A549 treated with CORT108297 at 1 μM for 4 hours (cell line): ENCODE measurements at places on chromosomes 7 and 10. TPM values are rescaled to one million over a fixed set of nuclear protein-coding genes. Genes with fewer than 3 reads are reported as not detected.

The CPED1 gene
- total RNA-seq: 0.08 to 0.15 TPM in 2 of 5 replicates, not detected in the others

The MRPL43 gene
- total RNA-seq: 68.2 to 102 TPM (median 100 TPM) in 5 replicates

The CNPY4 gene
- total RNA-seq: 10.4 to 12.8 TPM (median 12.0 TPM) in 5 replicates

The PDK4 gene
- total RNA-seq: 9.1 to 13.0 TPM (median 11.5 TPM) in 5 replicates

The PRLHR gene
- total RNA-seq: not detected in 5 replicates

The FFAR4 gene
- 0.14 to 0.25 TPM (median 0.22 TPM) in 5 replicates for total RNA-seq

The GNB2 gene
- total RNA-seq: 168 to 270 TPM (median 258 TPM) in 5 replicates

The ABCB1 gene
- total RNA-seq: 0.06 to 0.29 TPM (median 0.17 TPM) in 4 of 5 replicates, not detected in the other

The TMEM229A gene
- not detected in 5 replicates for total RNA-seq

The SLIT1 gene
- total RNA-seq: 0.02 to 0.13 TPM (median 0.05 TPM) in 5 replicates

The CDHR3 gene
- 4.3 to 6.1 TPM (median 4.9 TPM) in 5 replicates for total RNA-seq

The C10orf53 gene
- not detected in 5 replicates for total RNA-seq

The EPO gene
- total RNA-seq: not detected in 5 replicates

The SKIDA1 gene
- 0.99 to 1.7 TPM (median 1.5 TPM) in 5 replicates for total RNA-seq

The LBX1 gene
- not detected in 5 replicates for total RNA-seq

The MET gene
- 72.3 to 102 TPM (median 90.9 TPM) in 5 replicates for total RNA-seq

The IL2RA gene
- not detected in 5 replicates for total RNA-seq

The NUTM2D gene
- total RNA-seq: 0.92 to 1.7 TPM (median 1.2 TPM) in 5 replicates

The ZNF804B gene
- total RNA-seq: not detected in 5 replicates

The GTF2IRD2 gene
- 4.1 to 7.1 TPM (median 6.2 TPM) in 5 replicates for total RNA-seq

The SLC16A9 gene
- total RNA-seq: 0.06 to 0.09 TPM (median 0.07 TPM) in 5 replicates

The ASZ1 gene
- total RNA-seq: not detected in 5 replicates

The CALML3 gene
- total RNA-seq: 0.02 TPM in 1 of 5 replicates, not detected in the others

The FAM25A gene
- 0.56 TPM in 1 of 5 replicates, not detected in the others for total RNA-seq

The SUPV3L1 gene
- total RNA-seq: 31.9 to 36.1 TPM (median 34.7 TPM) in 5 replicates

The ITPRID1 gene
- total RNA-seq: not detected in 5 replicates

The ASB10 gene
- total RNA-seq: not detected in 5 replicates

The CRPPA gene
- total RNA-seq: 0.45 to 0.85 TPM (median 0.57 TPM) in 5 replicates

The PRKAR2B gene
- total RNA-seq: 2.5 to 3.9 TPM (median 3.2 TPM) in 5 replicates

The FOXP2 gene
- total RNA-seq: not detected in 5 replicates

The SGPL1 gene
- 25.5 to 33.9 TPM (median 28.8 TPM) in 5 replicates for total RNA-seq

The OR6B1 gene
- not detected in 5 replicates for total RNA-seq

The SFRP4 gene
- total RNA-seq: 3.3 to 4.1 TPM (median 3.7 TPM) in 5 replicates

The PKD1L1 gene
- total RNA-seq: 0.03 to 0.18 TPM (median 0.15 TPM) in 5 replicates

The PAPOLB gene
- not detected in 5 replicates for total RNA-seq

The PRSS37 gene
- not detected in 5 replicates for total RNA-seq

The AKR1C4 gene
- total RNA-seq: 0.22 to 0.42 TPM (median 0.30 TPM) in 5 replicates

The CD36 gene
- total RNA-seq: 0.03 to 0.17 TPM (median 0.07 TPM) in 4 of 5 replicates, not detected in the other

The COMTD1 gene
- 29.2 to 56.7 TPM (median 53.1 TPM) in 5 replicates for total RNA-seq

The GPRIN2 gene
- total RNA-seq: 26.2 to 47.1 TPM (median 37.6 TPM) in 5 replicates

The TEX47 gene
- not detected in 5 replicates for total RNA-seq

The AKR1C2 gene
- 3,197 to 4,175 TPM (median 3,355 TPM) in 5 replicates for total RNA-seq

The BMPR1A gene
- 20.4 to 27.4 TPM (median 23.7 TPM) in 5 replicates for total RNA-seq

The MYPN gene
- total RNA-seq: 2.6 to 3.5 TPM (median 3.1 TPM) in 5 replicates

The TMEM120A gene
- total RNA-seq: 34.7 to 47.1 TPM (median 42.5 TPM) in 5 replicates

The VKORC1L1 gene
- 28.2 to 32.7 TPM (median 31.8 TPM) in 5 replicates for total RNA-seq

The HOXA11 gene
- 0.54 to 0.79 TPM (median 0.77 TPM) in 5 replicates for total RNA-seq

The ADAM22 gene
- 0.18 to 0.40 TPM (median 0.34 TPM) in 5 replicates for total RNA-seq

The CDK13 gene
- 19.4 to 21.3 TPM (median 20.3 TPM) in 5 replicates for total RNA-seq

The SNX10 gene
- 2.8 to 5.0 TPM (median 4.5 TPM) in 5 replicates for total RNA-seq
